ENCODE measurements at places on chromosomes 16 and 17.

GRCh38 chr16:73172241-73172972, 124.5 kb upstream of the ZFHX3 start:
- no peak for DNase-seq

DNA sequence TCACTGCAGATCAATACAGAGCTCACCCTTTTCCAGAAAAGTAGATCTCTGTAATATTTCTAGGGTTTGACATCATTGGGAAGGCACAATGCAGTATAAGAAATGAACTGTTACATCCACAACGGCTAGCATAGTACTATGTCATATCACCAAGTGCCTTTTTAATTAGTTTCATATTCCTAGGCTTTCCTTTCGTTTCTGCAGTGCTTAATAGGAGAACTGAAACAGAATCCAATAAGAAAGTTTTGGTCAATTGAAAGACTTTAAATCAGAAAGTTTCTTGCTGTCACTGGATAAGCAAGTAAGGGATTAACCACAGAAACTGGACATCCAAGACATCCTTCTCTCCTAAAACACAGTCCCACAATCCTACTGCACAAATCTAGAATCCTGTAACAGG, 3.5 kb upstream of the RNF43 start:
- DNase-seq, result no peak

GRCh38 chr17:50175035-50175807, 9.4 kb downstream of the SGCA start:
- no peak for DNase-seq

- DNase-seq, result no peak
These were observed 59.9 kb downstream of the SEC14L1 start for GRCh38 chr17:77200711-77201110.

GRCh38 chr17:72890711-72891110, 201.8 kb downstream of the SLC39A11 start:
- no peak for DNase-seq

DNA sequence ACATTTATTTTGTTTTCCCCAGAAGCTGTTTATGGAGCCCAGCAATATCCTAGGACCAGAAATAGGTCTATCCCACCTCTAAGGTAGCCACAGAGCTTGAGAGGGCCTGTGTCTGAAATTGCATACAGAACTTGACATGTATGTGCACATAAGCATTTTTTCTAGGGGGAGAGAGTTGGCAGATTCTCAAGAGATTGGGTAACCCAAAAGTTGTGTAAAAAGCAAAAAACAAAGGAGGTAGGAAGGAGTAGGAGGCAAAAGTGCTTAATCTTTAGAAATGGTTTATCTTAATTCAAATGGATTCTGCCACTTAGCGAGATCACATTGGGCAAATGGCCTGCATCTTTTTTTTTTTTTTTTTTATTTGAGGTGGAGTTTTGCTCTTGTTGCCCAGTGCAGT, 3.5 kb downstream of the PLK1 start:
- DNase-seq, result no peak

DNA sequence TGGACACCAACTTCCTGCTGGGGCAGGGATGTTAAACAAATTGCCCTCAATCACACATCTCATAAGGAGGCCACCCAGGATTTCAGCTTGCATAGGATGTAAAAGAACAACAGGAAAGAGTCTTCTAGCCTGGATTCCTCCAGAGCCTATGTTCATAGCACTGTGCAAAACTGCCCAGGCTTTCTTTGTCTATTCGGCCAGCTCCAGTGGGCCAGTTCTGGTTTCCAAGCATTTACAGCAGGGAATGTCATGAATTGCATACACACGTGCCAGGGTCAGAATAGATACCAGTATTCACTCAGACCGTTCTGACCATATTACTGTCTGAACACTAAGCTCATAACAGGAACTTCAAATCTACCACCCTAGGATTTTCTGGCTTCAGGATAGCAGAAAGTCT, 273.2 kb downstream of the CDH8 start:
- DNase-seq, result no peak

- no peak for DNase-seq
These were observed 2.1 kb upstream of the ZSCAN10 start for GRCh38 chr16:3101018-3101840.

DNA sequence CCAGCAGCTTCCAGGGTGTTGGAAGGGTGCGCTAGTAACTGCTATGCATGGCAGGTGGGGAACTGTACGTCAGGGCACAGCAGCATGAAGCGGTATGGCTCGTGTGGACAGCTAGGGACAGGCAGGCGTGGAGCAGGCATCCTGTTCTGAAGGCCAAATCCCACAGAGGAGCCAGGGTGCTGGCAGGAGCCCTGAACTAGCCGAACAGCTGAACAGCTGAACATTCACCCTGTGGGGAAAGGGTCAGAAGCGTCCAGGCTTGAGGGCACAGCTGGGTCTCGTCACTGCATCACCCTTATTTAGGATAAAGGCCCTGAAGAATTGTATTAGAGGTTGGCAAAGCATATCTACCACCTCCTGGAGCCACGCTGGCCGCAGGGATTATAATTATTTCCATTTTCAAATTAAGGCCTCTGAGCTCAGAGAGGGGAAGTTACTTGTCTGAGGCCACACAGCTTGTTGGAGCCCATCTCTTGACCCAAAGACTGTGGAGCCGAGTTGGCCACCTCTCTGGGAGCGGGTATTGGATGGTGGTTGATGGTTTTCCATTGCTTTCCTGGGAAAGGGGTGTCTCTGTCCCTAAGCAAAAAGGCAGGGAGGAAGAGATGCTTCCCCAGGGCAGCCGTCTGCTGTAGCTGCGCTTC, 3.3 kb upstream of the STH start:
- no peak for DNase-seq

DNA sequence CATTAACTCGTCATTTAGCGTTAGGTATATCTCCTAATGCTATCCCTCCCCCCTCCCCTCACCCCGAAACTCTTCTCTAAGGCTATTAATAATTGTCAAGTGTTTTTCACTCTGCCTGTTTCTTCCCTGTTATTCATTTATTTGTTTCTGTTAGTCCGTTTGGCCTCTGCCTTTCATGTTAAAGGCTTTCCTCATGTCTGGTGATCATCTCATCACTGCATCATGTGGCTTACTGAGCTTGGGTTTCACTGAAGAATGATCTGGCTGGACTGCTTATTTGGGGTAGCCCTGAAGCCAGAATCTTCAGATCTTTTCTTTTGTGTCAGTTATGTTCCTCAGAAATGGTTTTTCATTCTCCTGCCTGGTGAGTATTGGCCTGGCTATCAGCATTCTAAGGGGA, 9.5 kb downstream of the UTP4 start:
- DNase-seq, result no peak

- no peak for DNase-seq
These were observed 99.1 kb downstream of the CPPED1 start for GRCh38 chr16:12704492-12705111.

GRCh38 chr17:6101706-6102105, 31.5 kb downstream of the WSCD1 start:
- DNase-seq, result no peak

GRCh38 chr16:13521356-13521755, 398.6 kb upstream of the ERCC4 start:
- no peak for DNase-seq

- DNase-seq, result no peak
These were observed 40.6 kb downstream of the MIS12 start for GRCh38 chr17:5526821-5527598.
